ENCODE measurements at places on chromosomes 4 and X. TPM values are rescaled to one million over a fixed set of nuclear protein-coding genes. Genes with fewer than 3 reads are reported as not detected.

- H3K4me1 ChIP-seq: no peaks in the 10 kb centered on the region
- H3K27me3 ChIP-seq: no peaks in the 10 kb centered on the region
- H3K27ac ChIP-seq: no peak overlapping the region
- H3K4me3 ChIP-seq: no peak overlapping the region
- no peak for DNase-seq
Measured at GRCh38 chrX:49773993-49774392, 55.1 kb upstream of the PAGE4 start.

DNA sequence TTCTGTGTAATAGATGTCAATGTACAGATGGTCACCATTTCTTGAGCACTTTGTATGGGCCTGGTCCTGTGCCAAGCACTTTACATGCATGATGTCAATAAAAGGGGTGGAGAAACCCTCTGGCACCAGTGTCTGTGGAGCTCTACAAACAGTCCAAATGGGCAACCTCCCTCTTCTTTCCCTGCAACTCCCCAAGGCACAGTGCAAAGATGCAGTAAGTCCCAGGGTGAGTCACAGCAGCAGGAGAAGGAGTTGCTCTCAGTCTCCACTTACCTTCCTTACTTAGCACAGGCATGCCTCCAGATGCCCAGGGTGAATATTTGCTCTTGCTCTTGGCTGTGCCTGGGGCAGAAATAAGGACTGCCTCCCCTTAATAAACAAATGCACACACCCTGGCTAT lies 4.3 kb downstream of the OCIAD2 start:
- DNase-seq: no peak
- peaks cover 18% of the 10 kb centered on the region for H3K27me3 ChIP-seq
- H3K4me3 ChIP-seq: no peak overlapping the region
- H3K36me3 ChIP-seq: no peaks in the 10 kb centered on the region
- no peak overlapping the region for H3K27ac ChIP-seq

- DNase-seq: no peak
- H3K4me1 ChIP-seq: no peaks in the 10 kb centered on the region
- no peak overlapping the region for H3K4me3 ChIP-seq
- H3K27me3 ChIP-seq: no peaks in the 10 kb centered on the region
Measured at GRCh38 chr4:64940698-64941097, 531.4 kb upstream of the TECRL start.

The CXXC4 gene
- total RNA-seq: not detected

The SSX2B gene
- not detected for total RNA-seq

The DMP1 gene
- total RNA-seq: 0.11 TPM

The EFHC2 gene
- not detected for total RNA-seq

The MAGEA3 gene
- total RNA-seq: not detected

The MTNR1A gene
- total RNA-seq: not detected
